ENCODE measurements at places on chromosomes 4 and X.
A peak's percentile ranks its signal among the peaks of the same experiment; 100 is the strongest.

DNA sequence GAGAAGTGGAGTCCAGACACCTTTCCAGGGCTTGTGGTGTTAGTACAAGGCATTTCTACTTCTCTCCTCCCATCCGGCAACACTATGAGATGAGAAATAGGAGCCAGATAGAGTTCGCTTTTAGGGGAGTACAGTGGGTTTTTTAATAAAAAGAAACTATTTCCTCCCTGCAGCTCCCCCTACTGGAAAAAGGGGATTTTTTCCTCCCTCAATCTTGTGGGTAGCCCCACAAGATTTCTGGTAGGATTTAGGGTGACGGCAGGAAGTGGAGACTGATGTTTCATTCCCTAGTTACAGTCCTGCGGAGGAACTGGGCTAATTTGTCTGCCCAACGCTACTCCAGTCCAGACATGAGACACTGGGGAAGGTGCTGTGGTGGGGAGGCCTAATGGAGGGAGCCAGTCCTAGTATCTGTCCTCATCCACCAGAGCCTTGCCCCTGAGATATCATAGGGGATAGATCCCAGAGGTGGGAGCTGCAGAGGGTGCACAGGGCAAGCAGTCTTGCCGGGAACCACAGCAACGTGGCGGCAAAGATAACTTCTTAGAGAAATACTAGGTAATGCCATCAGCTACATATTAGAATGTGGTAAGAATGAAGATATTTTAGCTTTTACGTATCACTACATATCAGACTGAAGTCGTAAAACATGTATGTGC lies 45.5 kb upstream of the PRKG2 start:
- no peak for DNase-seq

DNA sequence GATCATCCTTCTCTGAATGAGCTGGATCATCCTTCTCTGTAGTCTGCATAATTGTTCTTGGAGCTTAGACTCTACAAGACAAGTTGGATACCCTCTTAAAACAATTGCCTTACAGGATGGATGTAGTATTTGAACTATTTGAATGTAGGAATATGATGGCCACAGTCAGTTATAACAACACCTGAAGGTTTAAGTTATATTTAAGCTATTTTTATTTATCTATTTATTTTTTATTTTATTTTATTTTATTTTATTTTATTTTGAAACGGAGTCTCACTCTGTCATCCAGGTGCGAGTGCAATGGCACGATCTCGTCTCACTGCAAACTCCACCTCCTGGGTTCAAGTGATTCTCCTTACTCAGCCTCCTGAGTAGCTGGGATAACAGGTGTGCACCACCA lies 149.9 kb upstream of the SLIT2 start:
- no peak for DNase-seq

DNA sequence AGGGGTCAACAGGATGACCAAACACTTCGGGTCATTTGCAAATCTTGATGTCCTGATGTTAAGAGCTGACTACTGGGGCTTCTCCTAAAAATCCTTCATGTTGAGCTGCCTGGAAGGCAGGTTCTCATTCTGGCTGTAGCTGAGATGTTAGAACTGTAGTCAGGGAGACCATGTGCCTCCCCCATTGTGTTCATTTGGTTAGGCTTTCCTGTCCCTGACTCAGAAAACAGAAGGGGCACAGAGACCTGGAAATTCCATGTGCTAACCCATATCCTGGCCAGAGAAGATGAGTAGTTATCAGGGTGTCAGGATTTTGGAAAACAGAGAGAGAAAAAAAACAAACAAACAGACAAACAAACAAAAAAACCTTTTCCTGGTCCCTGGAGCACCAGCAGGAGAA lies 177.5 kb downstream of the AR start:
- DNase-seq, result no peak

DNA sequence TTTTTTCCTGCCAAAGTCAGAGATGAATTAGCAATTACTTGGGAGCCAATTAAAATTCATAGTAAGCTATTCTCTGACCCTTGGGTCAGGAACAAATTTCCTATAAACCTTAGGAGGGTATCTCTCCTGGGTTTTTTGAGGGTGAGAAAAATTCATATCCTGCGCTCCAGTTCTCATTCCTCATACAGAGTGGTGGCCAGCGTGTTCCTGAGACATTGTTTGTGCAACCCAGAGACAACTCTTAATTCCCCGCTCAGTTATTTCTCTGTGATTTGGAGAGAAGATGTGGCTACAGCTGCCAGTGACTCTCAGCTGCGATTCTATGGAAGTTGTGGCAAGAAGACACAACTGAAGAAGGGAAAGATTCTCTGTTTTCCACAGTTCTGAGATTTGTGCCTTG lies 37.9 kb upstream of the CBR4 start:
- no peak for DNase-seq

- no peak for DNase-seq
These were observed 112.8 kb downstream of the KDR start for GRCh38 chr4:55012363-55013230.

- no peak for DNase-seq
These were observed 26.4 kb downstream of the KIAA1210 start for GRCh38 chrX:119101168-119101567.

GRCh38 chrX:128816919-128817318 lies 706.4 kb downstream of the SMARCA1 start:
- DNase-seq, result no peak

- peak; percentile 63 for DNase-seq
These were observed 8.9 kb upstream of the RENBP start for GRCh38 chrX:153953342-153953830.

DNA sequence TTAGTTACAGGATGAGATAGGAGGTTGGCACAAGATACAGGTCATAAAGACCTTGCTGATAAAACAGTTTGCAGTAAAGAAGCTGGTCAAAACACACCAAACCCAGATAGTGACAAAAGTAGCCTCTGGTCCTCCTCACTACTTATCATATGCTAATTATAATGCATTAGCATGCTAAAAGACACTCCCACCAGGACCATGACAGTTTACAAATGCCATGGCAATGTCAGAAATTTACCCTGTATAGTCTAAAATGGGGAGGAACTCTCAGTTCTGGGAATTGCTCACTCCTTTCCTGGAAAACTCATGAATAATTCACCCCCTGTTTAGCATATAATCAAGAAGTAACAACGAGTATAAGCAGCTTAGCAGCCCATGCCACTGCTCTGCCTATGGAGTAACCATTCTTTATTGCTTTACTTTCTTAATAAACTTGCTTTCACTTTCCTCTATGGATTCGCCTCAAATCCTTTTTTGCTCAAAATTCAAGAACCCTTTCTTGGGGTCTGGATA lies 1254.4 kb downstream of the PCDH7 start:
- DNase-seq, result no peak

DNA sequence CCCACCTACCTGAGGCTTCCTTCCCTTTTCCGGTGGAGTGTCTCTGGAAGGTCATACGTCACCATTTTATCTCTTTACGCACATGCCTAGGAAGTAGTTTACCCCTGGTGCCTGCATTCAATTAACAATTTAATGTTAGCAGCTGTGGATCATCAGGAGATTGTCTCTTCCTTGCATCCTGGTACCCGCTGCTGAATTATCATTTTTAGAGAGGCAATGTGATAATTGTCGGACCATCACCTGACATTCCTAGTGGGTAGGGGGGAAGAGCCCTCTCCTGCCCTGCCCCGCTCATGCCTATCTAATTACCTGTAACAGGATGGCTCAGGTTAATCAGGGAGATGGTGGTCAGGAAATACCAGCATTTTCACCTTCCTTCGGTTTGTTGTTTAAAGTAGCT lies 863.6 kb downstream of the RPA4 start:
- no peak for DNase-seq

GRCh38 chrX:24357106-24357505 lies 3.3 kb upstream of the SUPT20HL1 start:
- no peak for DNase-seq

GRCh38 chr4:53039741-53040458 lies 177.8 kb downstream of the RASL11B start:
- no peak for DNase-seq

GRCh38 chr4:83012200-83012686 lies 1.6 kb upstream of the LIN54 start:
- peak; percentile 12 for DNase-seq

- no peak for DNase-seq
These were observed 27.6 kb upstream of the MSX1 start for GRCh38 chr4:4831825-4832224.

- DNase-seq, result no peak
These were observed 19.3 kb downstream of the YIPF7 start for GRCh38 chr4:44632089-44632488.

DNA sequence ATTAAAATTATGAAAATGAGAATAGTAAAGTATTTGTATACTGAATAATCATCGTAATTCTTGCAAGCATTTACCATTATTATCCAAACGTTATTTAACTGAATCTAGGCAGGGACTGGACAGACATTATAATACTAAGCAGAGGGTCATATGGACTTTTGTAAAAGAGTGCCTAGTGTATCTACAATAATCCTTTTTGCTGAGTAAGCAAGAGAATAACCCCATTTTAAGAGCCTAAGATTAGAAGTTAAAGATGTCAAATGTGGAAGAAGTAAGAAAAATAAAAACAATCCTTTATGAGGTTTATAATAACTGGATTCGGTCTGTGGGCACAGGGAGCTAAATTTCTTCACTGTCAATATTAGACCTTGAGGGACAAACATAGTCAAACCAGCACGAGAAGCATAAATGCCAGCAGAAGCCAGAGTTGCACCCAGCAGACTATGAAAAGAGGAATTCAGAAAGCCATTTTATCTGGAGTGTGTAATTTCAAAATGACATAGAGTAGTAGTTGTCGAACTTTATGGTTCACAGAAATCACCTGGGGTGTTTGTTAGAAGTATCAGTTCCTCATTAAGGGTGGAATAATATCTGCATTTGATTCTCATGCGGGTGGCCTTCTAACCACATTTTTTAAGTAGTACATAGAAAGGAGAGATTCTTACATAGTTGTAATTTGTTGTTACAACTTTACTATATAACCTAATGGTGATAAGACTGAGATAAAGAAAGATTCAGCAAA lies 39.7 kb upstream of the DCLK2 start:
- DNase-seq, result no peak

DNA sequence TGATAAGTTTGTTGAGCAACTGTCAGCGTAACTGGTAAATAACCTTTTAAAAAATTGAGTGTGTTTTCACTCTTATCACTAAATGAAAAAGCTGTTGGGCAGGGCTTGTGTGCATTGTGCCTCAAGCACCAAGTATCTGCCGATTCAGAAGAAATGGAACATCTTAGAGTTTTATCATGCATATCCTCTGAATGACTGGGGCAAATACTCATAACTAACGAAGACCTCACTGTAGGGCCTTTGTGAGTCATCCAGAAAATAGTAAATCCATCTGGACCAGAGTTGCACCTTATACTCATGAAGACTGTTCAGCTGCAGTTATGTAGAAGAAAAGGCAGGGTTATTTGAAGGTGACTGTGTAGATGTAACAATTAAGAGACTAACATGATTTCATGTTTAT lies 222.1 kb downstream of the CAMK2D start:
- DNase-seq, result no peak

DNA sequence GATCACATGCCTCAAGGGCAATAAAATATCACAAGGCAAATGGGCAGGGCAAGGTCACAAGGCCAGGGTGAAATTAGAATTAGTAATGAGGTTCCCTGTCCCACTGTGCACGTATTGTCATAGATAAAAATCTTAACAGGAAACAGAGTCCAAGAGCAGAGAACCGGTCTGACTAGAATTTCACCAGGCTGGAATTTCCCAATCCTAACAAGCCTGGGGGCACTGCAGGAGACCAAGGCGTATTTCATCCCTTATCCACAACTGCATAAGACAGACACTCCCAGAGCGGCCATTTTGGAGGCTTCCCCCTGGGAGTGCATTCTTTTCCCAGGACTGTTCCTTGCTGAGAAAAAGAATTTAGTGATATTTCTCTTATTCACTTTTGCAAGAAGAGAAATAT lies 25.9 kb upstream of the PRDM5 start:
- no peak for DNase-seq

DNA sequence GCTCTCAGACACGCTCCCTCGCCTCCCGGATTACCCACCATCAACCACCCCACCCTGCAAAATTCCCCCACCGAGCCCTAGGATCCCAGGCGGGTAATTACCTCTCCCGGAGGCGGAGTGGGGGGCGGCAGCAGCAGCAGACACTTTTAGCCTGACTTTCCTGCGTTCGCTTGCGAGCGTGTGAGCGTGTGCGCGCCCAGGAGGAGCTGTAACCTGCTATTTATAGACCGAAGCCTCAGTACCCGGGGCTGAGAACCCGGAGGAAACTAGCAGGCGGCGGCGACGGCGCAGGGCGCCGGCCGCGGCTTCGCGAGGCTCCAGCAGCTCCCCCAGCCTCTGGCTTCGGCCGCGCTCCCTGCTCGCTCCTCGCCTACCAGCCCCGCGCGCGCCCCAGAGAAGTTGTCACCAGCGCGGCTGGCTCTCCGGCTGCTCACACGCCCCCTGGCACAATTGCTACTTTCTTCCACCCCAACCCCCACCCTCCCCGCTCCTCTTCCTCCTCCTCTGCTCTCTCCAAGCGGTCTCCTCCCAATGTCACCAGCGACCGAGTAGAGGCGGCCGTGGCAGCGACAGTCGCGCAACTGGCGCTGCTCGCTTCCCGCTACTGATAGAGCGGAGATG lies at the start of gene INPP4B:
Gene INPP4B (minus strand): TSS at position 194 of the 621 bp plus-strand sequence.
- DNase-seq, result peak; percentile 44

- no peak for DNase-seq
These were observed 509.6 kb upstream of the DIPK2B start for GRCh38 chrX:45710081-45710801.

- no peak for DNase-seq
These were observed 14.2 kb downstream of the CLNK start for GRCh38 chr4:10670321-10670720.

DNA sequence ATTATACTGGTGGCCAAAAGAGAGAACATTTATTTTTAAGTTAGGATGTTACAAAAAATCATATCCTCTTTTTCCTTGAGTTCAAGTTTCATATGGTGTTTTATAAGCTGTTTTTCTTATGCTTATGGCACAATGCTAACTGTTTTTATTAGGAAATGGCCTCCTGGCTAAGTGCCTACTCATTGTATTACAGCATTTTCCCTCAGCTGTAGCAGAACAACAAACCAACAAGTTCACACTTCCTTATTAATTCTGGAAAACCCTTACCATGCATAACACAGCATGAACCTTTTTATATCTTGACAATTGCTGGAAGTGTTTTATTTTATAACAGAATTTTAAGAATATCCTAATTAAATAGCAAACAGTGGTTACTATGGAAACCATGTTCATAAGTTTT lies 165.8 kb downstream of the GASK1B start:
- no peak for DNase-seq

DNA sequence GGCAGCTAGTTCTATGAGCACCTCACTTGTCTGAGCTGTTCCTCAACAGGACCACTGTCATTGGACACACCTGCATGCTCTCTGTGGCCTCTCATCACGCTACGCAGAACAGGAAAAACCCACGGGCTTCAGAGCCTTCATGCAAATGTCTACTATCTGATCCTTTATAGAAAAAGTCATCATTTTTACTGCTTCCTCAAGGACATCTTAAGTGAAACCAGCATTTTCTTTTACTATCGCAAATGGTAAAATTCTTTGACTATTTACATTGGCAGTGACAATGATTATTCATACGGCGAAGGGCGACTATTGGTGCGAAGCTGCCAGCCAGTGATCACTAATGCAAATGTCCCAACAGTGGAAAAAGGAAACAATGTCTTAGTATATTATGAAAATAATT lies 147.0 kb downstream of the AFAP1 start:
- no peak for DNase-seq
